Stimulated activated naive B cell treated with anti-CD40 and anti-IgM and Interleukin-4, amounts not matched to agents 10 μg/mL and 1 μg/mL and 100 μg/mL, for 72 hours (primary cell): ENCODE measurements at places on chromosomes 12 and 14.

- no peak for DNase-seq
Measured at GRCh38 chr12:92930421-92930820, 1.3 kb upstream of the EEA1 start.

GRCh38 chr14:79318371-79318770 is 892.9 kb downstream of the DIO2 start:
- DNase-seq = no peak

DNA sequence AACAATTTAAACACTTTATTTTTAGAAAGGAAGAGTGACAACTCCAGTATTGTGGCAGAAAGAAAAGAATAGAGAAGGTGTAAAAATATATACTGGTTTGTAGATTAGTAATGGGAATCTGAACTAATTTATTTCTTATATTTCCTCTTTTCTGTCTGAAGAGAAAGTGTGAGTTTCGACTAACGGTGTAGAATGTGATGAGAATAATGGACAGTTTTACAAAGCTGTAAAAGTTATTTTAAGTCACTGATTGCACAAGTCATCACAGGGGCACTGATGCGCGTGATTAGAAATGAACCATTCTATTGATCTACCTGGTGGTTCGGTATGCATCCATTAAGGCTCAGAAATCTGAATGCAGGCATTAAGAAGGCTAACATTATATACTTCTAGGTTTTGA is 158.5 kb upstream of the ATXN7L3B start:
- DNase-seq = no peak

DNA sequence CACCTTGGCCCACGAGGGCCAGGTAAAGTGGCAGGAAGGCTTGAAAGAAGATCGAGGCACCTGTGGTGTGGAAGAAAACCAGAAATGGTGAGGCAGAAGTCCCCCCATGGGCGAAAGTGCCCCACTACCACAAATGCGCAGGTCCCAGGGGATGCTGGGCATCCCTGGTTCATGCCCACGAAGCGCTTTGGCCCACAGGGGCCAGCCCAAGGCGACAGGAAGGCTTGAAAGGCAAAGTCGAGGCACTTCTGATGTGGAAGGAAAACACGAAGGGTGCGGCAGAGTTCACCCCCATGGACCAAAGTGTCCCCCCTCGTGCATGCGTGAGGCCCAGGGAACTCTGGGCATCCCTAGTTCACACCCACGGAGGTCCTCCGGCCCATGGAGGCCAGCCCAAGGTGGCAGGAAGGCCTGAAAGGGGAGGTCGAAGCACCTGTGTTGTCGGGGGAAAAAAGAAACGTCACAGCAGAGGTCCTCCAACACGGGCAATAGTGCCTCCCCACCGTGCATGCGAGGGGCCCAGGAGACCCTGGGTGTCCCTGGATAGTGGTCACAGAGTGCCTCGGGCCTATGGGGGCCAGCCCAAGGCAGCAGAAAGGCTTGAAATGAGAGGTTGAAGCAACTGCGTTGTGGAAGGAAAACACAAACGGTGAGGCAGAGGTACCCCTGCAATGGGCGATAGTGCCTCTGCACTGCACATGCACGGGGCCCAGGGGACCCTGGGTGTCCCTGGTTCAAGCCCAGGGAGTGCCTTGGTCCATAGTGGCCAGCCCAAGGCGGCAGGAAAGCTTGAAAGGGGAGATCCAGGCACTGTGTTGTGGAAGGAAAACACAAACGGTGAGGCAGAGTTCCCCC is 373.9 kb downstream of the ALG10 start:
- DNase-seq = no peak

GRCh38 chr14:52531481-52531880 is 20.8 kb downstream of the TXNDC16 start:
- DNase-seq = no peak
